ENCODE measurements at places on chromosomes 16 and 17.

GRCh38 chr17:34386697-34387550, 23.9 kb upstream of the CCL1 start:
- no peak for DNase-seq

GRCh38 chr17:46869975-46870803, 18.8 kb downstream of the WNT9B start:
- no peak for DNase-seq

- peak; percentile 22 for DNase-seq
Observed at GRCh38 chr17:17205368-17206123, 587 bp downstream of the PLD6 start.

GRCh38 chr17:2266045-2266864, 37.3 kb downstream of the SMG6 start:
- no peak for DNase-seq

- DNase-seq: no peak
Observed at GRCh38 chr16:31537362-31538242, 9.9 kb downstream of the AHSP start.

DNA sequence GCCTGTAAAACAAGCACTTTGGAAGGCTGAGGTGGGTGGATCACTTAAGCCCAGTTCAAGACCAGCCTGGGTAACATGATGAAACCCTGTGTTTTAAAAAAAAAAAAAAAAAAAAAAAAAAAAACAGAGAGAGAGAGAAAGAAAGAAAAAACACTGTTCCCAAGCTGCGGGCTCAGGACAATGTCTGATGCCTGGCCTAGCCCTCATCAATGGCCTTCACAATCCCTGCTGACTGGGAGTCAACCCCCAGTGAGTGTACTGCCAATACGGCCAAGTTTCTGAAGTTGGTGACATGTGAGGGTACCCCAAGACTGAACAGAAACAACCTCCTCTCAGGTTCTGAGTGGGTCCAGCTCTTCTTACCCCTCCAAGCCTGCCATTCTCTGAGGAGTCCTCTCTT, 116.5 kb downstream of the ZNF778 start:
- no peak for DNase-seq

DNA sequence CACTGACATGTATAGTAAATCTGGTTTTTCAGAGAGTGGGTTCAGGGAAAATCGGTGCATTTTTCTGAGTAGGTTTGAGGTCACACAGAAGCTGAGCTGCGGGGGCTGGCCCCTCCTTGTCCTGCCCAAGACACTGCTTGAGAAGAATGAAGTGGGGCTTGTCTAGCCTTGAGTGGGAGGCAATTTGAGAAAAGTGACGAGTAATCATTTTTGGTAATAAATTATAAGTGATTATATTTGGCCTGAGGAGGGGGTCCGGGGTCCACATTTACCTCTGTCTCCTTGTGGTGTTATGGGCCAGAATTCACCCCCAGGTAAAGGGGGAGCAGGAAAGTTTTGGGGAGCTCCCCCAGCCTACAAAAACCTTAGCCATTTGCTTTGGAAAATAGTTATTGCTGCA, 28.1 kb downstream of the WFDC1 start:
- DNase-seq: no peak

- no peak for DNase-seq
Observed at GRCh38 chr16:982145-983043, 824 bp downstream of the SOX8 start.

DNA sequence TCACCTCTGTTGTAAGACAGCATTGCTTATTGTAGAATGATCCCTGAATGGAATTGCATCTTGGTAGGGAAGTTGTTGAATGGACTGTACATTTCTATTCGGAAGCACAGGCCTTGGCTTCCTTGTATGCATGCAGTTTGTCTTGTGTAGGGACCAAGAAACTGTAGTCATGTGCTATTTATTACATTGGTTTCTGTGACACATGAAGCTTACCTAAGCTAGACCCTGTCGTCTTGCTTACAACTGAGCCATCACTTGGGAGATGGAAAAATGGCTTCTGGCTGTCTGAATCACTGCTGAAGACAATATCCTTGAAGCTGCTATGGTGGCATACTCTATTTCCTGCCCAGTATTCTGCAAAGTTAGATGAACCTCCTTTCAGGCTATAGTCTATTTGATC, 29.1 kb downstream of the PPM1D start:
- no peak for DNase-seq

DNA sequence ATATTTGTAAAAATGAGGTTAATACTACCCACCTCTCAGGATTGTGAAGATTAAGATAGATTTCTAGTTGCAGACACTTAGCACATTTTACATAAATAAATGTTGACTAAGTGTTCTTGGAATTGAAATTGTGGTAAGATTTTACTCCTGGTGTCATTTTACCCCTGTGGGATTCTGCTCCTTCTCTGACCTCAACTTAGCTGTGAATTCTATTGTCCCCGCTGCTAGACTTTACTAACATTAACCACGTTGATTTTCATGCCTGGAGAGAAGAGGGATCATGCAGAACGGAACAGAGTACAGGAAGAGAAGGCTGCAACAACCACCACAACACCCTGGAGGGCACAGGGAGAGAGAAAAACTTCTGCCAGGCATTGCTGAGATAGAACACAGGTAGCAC, 2.1 kb upstream of the TOM1L1 start:
- no peak for DNase-seq

GRCh38 chr17:44522883-44523671, 19.9 kb upstream of the GPATCH8 start:
- DNase-seq: peak; percentile 17

DNA sequence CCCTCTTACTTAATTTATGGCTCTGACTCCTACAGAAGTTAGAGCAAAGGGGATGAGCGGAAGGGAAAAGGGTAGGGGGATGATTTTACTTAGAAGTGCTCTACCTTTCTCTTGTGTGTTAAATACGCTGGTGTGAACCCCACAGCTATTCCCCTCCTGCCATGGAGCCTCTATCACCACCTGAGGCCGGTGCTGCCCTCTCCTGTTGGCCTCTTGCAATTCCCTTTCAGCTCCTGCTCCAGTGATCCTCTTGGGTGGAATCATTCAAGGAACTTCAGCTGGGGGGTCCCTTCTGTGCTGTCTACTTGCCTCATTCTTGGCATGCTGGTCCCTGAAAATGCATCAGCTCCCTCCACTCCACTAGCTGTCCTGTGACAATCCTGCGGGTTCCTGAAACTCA, 41.8 kb upstream of the CDH8 start:
- DNase-seq: no peak

- peak; percentile 1 for DNase-seq
Observed at GRCh38 chr16:77834635-77835540, 46.5 kb downstream of the VAT1L start.

GRCh38 chr16:88208112-88208511, 174.6 kb upstream of the ZNF469 start:
- no peak for DNase-seq

DNA sequence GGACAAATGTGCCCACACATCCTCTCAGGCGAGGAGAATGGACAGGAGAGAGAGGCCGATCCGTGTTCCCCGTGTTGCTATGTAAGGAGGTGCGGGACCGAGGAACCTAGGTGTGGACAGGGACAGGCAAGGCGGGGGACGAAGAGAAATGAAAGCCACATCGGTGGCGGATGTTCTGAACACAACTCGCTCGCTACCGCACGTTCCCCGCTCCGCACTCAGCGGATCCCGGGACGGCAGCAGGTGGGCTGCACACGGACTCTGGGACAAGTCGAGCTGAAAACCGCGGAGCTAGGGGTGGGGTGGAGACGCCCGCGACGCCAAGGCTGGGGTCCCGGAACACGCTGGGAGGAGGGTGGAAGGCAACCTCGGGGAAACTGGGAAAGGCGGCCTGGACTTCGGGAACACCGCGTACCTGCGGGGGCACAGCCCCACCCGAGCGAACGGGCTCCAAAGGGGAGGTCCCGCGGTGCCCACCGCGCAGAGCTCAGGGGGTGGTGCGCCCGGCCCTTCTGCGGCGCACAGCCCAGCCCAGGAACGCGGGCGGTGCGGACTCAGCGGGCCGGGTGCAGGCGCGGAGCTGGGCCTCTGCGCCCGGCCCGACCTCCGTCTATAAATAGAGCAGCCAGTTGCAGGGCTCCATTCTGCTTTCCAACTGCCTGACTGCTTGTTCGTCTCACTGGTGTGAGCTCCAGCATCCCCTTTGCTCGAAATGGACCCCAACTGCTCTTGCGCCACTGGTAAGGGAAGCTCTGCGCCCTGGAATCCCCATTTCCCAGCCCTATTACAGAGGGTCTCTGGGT, at the start of gene MT1E:
MT1E (plus strand) TSS at position 642 of the 803 bp plus-strand sequence; CDS start at position 713, 71 bp downstream.
- peak; percentile 78 for DNase-seq

DNA sequence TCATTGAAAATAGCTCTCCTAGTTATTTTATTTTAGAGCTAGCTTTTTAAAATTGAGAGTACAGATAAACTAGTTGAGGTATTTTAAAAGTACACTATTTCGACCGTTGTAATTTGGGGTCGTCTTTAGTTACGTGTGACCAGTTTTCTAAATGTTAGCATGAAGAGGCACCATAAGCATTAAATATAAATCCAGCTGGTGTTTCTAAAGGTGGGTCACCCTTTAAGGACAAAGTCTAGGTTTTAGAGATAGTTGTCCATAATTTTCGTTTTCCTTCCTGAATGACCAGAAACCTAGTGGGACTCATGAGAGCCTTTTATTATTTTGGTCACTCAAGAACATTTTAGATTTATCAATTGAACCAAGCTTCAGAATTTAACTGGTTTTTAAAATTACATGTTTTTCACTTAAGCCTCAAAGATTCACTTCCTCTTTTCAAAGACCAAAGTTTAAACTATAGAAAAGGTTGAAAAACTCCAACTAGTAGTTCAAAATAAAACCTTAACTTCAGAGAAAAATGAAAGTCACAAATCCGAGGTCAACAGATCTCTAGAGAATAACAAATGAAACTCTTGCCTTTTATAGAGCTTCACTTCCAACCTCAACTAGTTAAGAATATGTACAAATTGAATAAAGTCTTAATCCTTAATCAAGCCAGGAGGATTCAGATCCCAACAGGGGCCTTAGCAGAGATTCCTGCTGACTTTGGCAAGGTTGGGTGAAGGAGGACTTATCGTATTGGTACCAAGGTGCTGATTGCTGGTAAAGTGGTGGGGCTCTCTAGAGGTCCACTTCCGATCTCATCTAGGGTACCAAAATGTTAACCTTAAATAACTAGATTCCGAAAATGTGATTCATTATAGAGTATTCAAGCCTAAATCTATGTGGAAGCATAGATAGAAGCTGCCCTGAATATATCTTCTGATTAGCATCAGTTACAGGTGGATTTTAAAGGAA, 32.5 kb downstream of the PHKB start:
- DNase-seq: no peak

DNA sequence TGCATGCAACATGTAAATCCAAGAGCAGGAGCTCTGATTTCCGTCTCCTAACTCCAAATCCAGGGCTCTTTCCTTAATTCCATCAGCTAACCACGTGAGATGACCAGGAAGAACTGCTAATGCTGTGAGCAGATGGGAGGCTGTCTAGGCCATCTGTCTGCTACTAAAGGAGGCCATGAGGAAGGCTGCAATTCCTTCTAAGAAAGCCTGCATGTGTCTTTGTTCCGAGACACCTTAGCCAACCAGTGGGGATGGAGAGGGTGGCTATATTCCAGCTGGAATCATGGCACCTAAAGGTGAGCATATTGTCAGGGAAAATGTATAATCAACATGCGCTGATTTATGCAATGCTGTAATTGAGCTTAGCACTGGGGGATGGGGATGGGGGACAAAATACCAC, 267.2 kb upstream of the CDH5 start:
- DNase-seq: no peak

Measured in kidney glomerular epithelial cell (primary cell).